Glutamatergic neuron (in vitro differentiated cells): ENCODE measurements at places on chromosomes 2 and 18.

GRCh38 chr18:10928011-10928771 lies 221.2 kb downstream of the PIEZO2 start:
- no peak for DNase-seq

GRCh38 chr2:112674229-112674628 lies 28.5 kb downstream of the SLC20A1 start:
- no peak for DNase-seq

DNA sequence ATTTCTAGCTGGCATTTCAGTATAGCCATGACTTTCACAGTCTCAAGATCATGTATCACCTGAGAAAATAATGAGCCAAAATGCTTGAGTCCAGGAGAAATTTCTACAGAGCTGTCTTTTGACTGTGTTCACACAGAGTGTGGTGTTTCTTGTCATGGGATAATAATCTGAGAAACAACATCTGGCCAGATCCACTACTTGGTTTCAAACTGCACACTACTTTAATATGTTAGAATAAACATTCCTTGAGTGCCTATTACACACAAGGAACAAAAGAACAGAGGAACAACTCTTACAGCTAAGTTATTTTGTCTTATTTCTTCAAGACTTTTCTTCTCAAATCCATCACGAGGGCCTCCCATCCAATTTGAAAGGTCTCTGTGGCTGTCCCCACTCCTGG lies 108.3 kb downstream of the SS18 start:
- DNase-seq, result no peak

DNA sequence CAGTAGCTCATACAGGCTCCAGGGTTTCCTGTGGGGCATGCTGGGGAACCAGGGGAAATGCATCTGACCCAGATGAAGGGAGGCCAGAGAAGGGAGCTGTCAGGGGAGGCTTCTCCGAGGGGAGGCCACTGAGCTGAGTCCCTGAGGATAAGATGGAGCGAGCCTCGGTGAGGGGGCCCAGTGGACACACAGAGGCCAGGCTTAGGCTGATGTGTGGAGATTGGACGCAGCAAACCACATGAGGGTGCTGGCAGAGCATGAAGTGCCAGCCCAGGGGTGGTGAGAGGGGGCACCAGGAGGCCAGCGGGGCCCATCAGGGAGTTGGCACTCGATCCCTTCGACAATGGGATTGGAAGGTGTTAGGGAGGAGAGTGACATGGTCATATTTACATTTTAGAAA lies 235.0 kb downstream of the KLHL29 start:
- DNase-seq, result no peak

GRCh38 chr2:174705321-174705720 lies 59.0 kb downstream of the CHRNA1 start:
- no peak for DNase-seq

DNA sequence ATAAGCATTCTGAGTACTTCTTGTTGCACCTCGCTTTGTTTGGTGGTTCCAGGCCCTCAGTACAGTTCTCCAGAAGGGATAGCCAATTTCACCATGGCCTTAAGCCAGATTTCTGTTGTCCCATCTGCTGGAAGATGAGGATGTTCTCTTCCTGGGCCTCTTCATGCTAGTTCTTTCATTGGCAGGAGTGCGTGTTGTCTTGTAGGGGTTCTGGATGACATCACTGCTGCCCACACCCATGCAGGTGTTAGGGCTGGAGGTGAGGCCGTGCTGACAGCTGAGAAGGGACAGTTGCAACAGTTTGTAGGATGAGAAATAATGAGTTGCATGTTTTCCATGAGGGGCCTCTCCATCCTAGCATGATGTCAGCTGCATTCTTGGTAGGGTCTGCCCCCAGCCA lies 142.9 kb downstream of the LDLRAD4 start:
- DNase-seq, result no peak

- DNase-seq, result no peak
Measured at GRCh38 chr2:1869987-1870386, 125.7 kb upstream of the PXDN start.

- DNase-seq, result no peak
Measured at GRCh38 chr2:132488491-132488890, 71.9 kb downstream of the GPR39 start.

DNA sequence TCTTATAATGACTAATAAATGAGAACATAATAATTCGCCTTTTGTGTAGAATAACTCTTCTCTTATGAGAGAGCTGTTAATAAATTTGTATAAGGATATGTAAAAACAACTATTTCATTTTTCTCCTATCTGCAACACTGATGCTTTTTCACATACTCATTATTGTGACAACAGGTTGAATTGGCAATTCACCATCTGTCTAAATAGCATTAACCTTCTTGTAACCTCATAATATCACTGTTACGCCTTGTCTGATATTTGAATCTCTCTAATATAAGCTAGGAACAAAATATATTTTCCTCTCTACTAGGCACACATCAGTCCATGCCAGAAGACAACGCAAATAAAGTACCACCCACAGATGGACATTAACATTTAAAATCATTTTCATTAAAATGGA lies 938.9 kb downstream of the CPS1 start:
- DNase-seq, result no peak

DNA sequence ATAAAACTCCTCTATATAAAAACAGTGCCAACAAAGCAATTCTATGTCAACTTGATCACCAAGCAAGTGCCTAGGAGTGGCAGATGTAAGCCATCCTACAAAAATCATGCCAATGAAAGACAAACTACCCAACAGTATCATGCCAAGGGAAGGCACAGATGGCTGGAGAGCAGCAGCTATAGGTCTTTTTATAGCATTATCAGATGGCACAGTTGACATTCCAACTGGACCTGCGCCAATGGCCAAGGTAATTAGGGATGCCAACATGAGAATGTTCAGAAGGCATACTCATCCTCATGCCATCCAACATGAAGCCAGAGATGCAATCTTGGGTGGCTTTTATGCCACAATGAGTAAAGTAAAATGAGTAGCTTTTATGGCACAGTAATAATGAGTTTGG lies 237.3 kb downstream of the OTX1 start:
- DNase-seq, result no peak

- no peak for DNase-seq
Measured at GRCh38 chr2:137670111-137670510, 294.2 kb upstream of the HNMT start.

DNA sequence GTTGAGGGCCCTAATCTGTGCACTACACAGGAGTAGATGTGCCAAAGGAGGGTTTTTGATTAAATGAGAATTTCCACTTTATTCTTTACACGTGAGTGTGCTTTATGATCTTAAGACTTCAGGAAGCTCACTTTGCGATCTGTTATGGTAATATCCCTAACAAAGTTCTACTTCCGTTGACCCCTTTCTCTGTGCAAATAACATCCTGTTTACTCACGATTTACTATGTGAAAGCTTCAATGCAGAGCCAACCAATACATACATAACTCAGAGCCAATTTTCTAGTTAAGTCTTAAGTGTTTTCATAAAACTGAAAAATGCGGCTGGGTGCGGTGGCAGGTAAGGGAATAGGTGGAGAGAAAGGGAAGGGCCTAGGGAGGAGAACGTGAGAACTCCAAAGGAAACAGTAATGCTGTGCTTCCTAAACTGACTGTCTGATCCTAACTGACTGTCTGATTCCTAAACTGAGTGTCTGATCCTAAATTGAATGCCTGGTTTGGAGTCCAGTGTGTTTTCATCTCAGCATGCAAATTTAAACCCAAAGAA lies 87.6 kb downstream of the PLCL1 start:
- no peak for DNase-seq

DNA sequence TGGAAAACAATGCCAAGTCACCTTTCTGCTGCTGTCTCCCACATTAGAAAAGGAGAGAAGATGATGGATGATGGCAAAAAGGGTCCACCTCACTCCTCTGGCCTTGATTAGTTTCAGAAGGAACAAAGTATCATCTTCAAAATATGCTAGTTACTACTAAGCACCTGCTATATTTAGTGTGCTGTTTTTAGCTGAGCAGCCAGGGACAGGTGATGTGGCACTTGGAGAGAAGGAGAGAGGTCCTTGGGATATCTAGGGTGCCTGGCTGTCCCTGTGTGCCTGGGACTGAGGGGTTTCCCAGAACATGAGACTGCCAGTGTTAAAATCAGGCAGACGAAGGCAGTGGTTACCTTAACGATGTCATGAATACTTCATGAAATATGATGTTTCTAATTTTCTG lies 235.5 kb upstream of the NT5C1B start:
- no peak for DNase-seq

GRCh38 chr2:106011380-106011779 lies 182.7 kb downstream of the UXS1 start:
- DNase-seq, result no peak

DNA sequence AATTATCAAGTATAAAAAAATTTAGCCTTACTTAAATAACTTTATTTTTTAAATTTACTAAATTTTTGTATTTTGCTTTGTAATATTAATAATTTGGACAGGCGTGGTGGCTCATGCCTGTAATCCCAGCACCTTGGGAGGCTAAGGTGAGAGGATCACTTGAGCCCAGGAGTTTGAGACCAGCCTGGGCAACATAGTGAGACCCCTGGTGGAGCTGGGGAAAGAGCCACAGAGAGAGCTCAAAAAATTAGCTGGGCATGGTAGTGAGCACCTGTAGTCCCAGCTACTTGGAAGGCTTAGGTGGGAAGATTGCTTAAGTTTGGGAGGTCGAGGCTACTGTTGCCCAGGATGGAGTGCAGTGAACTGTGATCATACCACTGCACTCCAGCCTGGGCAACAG lies 143.5 kb downstream of the B3GNT2 start:
- DNase-seq, result no peak

GRCh38 chr2:13545320-13545719 lies 828.6 kb downstream of the TRIB2 start:
- no peak for DNase-seq

GRCh38 chr2:85888684-85889626 lies at the start of gene ST3GAL5:
Gene ST3GAL5 (minus strand): TSS chr2:85888990. CDS start chr2:85888905, 85 bp downstream.
- peak; percentile 94 for DNase-seq

- no peak for DNase-seq
Measured at GRCh38 chr2:64273524-64274398, 129.5 kb upstream of the PELI1 start.

DNA sequence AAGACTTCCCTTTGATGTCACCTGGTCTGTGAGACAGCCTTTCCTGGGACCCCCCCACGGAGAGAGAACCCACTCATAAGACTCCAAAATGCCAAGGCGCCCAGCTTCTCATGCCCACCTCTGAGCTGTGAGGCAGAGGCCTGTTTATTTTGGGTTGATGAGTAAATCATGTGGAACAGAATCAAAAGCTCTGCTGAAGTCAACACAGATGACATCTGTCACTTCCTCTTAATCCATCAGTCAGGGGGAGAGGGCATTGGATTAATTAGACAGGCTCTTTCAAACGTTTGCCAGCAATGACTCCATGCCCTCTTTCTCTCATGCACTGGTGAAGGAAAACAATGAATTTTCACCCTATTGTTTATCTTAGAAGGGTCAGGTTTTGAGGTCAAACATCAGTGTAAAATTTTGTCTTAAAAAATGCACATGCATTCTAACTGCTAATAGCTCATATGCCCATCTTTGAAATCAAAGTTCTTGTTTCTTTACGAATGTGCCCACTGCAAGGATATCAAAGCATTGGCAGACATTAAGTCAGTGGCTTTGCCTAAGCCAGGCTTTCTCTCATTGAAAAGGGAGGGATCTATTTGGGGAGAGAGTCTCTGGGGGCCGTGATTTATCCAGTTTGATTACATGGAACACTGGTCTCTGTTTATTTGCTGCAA lies 184.1 kb downstream of the ACKR3 start:
- no peak for DNase-seq

DNA sequence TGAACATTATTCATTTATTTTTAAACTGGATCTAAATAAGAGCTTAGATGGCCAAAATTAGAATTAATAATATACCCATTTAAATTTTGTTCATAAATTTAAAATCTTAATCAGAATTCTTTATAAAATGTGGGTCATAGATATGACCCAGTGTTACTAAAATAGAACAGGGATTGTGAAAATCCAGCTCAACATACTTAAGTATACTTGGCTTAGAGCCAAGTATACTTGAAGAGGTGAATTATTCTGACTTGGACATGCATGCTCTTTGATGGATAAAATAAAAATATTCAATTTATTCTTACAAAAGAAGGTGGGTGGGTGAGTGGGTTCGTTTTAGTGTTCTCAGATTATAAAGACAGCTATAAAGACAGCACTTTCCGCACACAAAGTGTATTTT lies 70.7 kb downstream of the SPOPL start:
- DNase-seq, result no peak

GRCh38 chr2:9033385-9034168 lies 30.1 kb upstream of the MBOAT2 start:
- peak; percentile 43 for DNase-seq

DNA sequence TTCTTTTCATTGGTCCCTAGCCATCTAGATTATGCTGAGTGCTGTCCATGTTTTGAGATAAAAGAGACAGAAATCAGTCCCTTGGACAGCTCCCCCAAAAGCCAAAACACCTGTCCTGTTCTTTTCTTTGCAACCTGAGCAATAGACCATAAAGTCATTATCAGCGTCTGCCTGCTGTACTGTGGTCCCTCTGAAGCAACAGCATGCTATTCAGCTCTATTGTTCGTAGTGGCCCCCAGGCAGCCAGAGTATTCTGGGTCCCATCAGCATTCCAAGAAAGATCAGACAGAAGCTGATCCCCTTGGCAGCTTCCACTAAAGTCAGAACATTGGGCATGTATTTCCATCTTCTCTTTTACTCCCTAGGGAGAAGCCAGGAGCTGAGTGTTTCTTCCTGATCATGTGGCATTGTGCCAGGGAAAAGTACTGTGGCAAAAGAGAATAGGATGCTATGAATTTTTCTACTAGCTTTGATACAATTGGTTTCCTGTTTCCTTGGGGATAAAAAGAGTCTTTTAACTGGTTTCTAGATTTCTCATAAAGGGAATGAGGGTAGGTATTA lies 33.6 kb upstream of the ZSWIM2 start:
- no peak for DNase-seq

GRCh38 chr2:200585730-200586643 lies at the start of gene AOX1:
Gene AOX1 (plus strand): TSS chr2:200586014. CDS start chr2:200586109, 95 bp downstream.
- peak; percentile 45 for DNase-seq

DNA sequence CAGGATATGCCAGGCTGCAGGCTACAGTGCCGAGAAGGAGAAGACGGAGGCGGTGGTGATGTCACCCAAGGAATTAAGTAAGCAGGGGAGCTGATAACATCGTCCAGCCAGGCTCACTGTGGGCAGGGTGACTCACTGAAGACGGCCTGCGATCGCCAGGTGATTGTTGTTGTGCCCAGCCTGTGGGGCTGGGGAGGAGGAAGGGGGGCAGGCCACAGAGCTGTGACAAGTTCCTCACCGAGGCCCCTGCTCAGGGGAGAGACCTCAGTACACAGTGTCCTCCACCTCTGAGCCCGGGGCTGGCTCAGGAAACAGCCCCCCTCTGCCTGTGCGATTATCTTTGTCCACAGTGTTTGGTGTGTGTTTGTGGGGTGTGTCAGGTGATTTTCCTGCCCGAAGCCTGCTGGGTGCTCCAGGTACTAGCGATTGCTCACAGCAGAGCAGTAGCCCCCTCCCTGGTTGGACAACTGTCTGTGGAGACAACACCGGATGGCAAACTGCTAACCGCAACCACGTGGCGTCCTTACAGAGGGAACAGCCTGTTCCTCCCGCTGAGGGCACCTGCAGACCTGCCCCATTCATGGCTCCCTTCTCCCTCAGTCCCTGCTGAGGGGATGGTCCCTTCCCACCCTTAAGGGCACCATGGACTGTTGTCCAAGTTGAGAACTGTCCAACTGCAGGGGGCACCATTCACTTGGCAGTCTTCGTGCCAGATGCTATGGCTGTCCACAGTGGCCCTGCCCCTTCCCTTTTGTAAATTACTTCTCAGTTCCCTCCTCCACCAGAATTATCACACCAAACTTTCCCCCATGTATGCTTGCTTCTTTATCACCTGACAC lies 95.1 kb downstream of the ZFP36L2 start:
- no peak for DNase-seq

GRCh38 chr2:3725458-3726250 lies 22.3 kb downstream of the DCDC2C start:
- DNase-seq, result no peak
